Activated T-cell treated with anti-CD3 and anti-CD28 coated beads, Interleukin-2, amount 50 U/mL, for 4 hours (primary cell): ENCODE measurements at places on chromosomes 12 and 14.

DNA sequence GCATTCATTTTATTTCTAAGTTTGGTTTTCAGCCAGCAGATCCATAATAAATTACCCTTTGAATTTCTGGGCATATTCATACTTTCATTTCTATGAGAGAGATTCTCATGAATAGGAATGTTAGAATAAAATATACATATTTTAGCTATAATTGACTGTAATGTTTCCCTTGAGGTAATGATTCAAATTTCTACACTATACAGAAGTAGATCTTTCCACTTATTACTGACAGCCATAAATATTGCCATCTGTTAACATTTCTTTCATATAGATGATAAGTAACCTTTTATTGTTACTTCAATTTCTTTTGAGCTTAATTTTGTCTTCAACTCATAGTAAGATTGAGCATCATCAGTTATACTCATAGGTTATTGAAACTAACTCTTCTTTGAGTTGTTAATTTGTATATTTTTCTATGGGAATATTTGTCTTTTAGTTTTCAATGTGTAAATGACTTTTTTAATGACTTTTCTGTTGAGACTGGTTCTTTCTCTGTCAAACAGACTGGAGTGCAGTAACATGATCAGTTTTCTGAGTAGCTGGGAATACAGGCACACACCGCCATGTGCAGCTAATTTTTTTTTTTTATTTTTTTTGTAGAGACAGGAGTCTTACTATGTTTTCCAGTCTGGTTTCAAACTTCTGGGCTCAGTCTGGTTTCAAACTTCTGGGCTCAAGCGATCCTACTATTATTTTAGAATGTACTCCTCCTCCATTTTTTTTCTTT lies 991.6 kb downstream of the SLC6A15 start:
- DNase-seq: no peak

DNA sequence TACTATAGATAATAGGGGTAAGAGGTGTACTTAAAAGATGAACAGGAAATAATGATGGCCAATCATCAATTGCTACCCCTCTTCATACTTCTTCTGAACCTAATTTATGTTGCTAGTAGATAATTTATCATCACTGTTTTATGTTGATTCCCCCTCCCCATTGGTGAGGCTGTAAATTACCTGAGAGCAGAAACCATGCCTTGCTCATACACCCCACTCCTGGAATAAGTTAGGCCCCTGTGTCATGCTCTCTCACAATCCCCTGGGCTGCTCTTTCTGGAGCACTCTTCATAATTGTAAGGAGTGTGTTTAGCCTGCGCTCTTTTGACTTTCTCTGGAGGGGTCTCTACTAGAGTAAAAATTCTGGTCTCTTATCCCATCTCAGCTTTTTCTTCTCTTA lies 180.7 kb downstream of the PAH start:
- no peak for DNase-seq

- no peak for DNase-seq
Measured at GRCh38 chr12:92654929-92655328, 47.9 kb upstream of the PLEKHG7 start.

DNA sequence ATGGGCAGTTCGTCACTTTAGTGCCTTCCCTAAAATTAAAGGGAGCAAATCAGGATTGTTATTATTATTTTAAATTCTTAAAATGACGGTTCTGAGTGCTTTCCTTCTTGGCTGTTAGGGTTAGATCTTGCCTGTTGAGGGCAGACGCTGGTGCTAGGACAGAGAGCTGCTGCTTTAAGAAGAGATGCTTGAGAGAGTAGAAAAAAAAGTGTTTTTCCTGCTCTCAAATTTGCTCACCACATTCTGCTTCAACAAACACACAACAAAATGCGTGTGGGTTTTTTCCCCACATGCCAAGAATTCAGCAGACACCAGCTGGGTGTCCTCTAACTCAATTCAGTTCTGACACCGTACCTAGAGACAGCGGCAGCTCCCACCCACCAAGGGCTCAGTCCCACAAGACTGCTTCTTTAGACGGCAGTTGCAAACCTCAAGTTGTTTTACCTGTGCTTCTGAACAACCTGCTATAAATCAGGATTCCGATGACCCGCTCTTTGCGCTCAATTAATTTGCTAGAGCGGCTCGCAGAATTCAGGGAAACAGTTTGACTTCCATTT lies 75.8 kb upstream of the RIN3 start:
- DNase-seq: no peak

- no peak for DNase-seq
Measured at GRCh38 chr12:74685385-74685784, 147.8 kb downstream of the ATXN7L3B start.

DNA sequence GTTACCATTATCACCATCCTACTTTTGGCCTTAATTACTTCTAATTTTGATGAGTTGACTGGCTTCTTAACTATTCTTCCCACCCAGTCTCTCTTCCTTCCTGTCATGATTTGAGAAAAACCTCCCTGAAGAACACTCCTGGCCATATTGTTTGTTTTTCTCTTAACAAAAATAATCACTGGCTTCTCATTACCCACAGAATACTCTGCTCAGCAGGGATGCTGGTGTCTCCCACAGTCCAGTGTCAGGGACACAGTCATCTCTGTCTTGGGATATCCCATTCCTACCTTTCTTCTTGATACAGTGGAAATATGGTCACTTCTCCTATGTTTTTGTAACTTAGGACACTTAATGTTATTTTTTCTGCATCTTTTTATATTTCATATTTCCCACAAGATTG lies 103.7 kb downstream of the SRGAP1 start:
- no peak for DNase-seq

DNA sequence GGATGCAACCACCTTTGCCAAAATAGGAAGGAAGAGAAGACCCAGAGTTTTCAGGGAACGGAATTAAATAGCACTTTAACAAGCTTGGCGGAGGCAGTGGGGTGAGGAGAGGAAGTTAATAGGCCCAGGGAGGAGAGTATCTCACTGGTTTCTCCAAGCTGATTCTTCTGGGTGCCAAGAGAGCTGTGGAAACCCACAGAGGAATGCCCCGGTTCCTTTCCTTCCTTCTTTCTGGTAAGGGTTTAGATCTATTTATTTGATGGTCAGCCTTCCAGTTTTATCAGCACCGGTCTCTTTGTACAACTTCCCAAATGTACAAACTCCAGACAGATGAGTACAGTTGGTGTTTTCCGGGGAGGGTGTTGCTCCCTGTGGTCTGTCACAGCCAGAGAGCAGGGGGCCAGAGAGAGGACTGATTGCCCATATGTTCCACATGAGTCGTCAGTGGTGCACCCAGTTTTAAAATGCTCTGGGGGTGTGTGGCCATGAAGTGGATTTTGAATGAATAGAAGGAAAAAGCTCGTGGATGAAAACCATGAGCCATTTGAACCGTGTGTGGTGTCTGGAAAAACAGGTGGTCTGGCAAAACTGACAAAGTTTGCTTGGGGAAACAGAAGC lies 26.6 kb downstream of the PRKCH start:
- no peak for DNase-seq

- no peak for DNase-seq
Measured at GRCh38 chr14:100586403-100587085, 673 bp downstream of the BEGAIN start.

DNA sequence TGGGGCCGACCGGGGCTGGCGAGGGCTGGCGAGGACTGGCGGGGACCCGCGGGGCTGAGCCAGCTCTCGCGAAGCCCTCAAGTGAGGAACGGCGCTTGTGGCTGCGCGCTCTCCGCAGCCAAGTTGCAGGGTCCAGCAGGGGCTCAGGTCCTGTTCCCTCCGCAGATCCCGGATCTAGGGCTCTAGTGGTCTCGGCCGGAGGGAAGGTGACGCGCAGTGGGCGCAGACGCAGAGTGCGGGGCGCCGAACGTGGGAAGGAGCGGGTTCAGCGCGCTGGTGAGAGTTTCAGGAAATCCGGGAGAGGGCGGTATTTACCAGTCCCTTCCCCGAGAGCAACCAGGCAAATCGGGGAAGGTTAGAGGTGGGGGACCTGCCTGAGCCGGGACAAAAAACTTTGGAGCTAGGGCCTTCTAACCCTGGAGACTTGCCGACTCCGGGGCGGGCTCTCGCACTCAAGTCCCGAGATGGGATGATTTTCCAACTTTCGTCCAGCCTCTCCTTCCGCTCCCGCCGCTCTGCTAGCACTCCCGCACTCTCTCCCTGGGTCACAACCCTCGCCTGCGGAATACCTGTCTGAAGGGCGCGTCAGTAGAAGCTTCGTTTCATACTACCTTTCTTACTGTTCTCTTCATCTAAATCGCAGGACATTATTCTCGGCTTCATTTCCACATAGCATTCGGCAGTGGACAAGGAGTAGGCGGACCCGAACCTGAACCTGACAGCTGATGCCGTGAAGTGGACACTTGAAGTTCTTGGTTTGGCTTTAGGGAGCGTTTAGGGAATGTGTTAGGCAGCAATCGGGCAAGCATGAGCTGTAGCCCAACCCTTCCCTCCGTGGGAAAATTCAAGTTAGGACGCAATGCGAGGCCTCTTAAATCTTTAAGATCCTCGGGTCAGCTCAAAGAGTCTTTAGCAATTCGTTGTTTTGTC lies 13.6 kb upstream of the PAX9 start:
- no peak for DNase-seq

- no peak for DNase-seq
Measured at GRCh38 chr12:22228022-22228875, 106.3 kb downstream of the ST8SIA1 start.

- no peak for DNase-seq
Measured at GRCh38 chr12:1884651-1885050, 33.8 kb downstream of the CACNA2D4 start.

DNA sequence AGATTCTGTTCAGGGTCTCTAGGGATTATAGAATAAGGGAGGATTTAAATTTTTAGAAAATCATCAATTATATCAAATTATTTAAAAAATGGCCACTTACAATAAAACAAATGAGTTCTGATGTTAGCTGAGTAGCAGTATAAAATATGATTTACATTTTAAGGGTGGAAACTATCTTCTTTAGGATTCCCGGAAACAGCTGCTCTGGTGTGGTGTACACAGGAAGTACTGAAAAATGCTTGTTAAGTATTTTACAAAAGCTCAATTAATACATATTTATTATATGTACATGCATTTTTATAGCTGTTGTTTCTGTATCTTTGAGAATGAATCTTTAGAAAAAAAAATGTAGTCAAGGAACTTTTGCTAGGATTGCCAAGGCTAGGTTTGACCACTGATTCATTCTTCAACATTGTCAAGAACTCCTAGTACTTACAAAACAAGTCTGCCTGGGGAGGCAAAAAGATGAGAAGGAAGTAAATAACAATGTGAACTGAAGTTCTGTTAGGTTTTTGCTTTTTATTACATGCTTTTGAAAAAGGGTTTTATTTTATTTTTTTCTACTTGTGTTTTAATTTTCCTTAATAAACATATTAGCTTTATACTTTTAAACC lies 48.0 kb downstream of the ARF6 start:
- DNase-seq: no peak

GRCh38 chr14:35406506-35407305 lies 2.2 kb upstream of the NFKBIA start:
- DNase-seq: no peak

- DNase-seq: no peak
Measured at GRCh38 chr12:93922583-93923006, 225.8 kb upstream of the PLXNC1 start.

DNA sequence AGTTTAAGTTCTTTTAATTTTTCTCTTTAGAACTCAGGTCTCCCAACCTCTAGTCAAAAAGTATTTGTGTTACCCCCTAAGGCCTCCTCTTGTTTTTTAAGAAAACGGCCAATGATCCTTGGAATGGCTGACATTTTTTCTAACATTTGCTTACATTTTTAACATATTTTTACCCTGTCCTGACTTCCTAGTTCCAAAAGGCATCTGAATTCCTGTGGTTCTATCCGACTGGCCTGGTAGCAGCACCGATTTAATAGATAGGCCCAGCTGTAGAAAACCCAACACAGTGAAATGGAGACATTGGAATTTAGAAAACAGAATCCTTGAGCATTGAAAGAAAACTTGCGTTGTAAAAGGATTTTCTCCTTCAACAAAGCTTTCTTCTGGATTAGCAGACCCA lies 134.7 kb upstream of the GSC start:
- no peak for DNase-seq
